ENCODE measurements at places on chromosomes 5 and 9. TPM values are rescaled to one million over a fixed set of nuclear protein-coding genes. Genes with fewer than 3 reads are reported as not detected.

DNA sequence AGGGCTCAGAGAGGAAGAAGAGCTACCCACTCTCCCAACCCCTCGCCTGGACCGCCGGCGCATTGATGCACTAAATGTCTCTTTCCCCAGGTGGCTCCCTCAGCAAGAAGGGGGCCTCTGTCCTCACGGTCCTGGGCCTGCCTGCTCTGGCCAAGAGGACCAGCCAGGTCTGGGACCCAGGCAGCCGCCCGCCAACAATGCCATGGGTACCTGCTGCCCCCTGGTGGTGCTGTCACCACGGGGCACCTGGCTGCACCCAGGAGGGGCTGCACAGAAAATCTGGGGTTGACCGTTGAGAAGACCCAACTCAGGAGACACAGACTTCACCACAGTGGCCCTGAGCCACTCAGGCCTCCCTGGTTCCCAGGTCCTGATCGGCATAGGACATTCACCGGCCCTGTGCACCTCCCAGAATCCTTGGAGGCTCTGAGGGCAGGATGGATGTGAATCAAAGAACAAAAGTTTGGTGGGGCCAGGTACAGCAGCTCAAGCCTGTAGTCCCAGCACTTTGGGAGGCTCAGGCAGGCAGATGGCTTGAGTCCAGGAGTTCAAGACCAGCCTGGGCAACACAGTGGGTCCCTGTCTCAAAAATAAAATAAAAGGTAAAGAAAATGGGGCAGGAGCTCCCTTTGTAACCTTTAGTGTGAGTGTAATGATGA, 2.4 kb upstream of the VAV2 start:
- peak; percentile 45 for DNase-seq
- H3K27ac ChIP-seq = no peak overlapping the region
- no peaks in the 10 kb centered on the region for H3K27me3 ChIP-seq
- no peak overlapping the region for H3K4me3 ChIP-seq

- H3K36me3 ChIP-seq = no peaks in the 10 kb centered on the region
- DNase-seq = no peak
- H3K4me1 ChIP-seq = no peaks in the 10 kb centered on the region
- H3K27me3 ChIP-seq = no peaks in the 10 kb centered on the region
Measured at GRCh38 chr9:135126451-135127187, 39.2 kb downstream of the OLFM1 start.

DNA sequence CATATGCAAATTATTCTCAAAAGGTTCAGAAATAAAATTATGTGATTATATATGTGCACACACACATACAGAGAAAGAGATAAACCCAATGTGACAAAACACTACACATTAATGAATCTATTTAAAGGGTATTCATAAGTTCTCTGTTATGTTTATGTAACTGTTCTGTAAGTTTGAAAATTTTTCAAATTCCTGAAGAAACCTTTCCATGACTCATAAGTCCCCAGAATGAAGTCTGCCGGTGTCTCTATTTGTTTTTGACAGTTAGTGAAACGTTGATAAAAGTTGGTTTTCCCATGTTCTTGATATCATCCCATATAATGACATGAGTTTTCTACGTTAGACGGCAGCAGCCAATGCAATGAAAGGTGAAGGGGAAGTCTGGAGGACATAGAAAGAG, 199.5 kb upstream of the PUM3 start:
- H3K36me3 ChIP-seq = no peaks in the 10 kb centered on the region
- H3K4me3 ChIP-seq = no peak overlapping the region
- no peaks in the 10 kb centered on the region for H3K4me1 ChIP-seq
- DNase-seq = no peak
- H3K27me3 ChIP-seq = no peaks in the 10 kb centered on the region
- H3K27ac ChIP-seq = no peak overlapping the region

DNA sequence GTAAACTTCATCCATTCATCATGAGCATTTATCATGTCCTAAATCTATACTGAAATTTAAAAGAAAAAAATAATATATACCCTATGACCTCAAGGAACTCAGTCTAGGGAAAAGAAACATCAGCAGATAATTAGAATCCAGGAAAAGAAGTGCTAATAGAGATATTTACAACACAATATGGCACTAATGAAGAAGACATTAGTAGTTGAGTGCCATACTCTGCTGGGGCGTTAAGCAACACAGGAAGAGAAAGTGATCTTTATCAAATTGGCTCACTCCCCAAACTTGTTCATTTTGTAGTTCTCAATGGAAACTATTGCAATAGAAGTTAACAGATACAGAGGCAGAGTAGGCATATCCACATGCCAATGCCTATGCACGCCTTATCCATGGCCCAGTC, 27.5 kb downstream of the GABRA6 start:
- no peak for DNase-seq
- no peak overlapping the region for H3K27ac ChIP-seq

DNA sequence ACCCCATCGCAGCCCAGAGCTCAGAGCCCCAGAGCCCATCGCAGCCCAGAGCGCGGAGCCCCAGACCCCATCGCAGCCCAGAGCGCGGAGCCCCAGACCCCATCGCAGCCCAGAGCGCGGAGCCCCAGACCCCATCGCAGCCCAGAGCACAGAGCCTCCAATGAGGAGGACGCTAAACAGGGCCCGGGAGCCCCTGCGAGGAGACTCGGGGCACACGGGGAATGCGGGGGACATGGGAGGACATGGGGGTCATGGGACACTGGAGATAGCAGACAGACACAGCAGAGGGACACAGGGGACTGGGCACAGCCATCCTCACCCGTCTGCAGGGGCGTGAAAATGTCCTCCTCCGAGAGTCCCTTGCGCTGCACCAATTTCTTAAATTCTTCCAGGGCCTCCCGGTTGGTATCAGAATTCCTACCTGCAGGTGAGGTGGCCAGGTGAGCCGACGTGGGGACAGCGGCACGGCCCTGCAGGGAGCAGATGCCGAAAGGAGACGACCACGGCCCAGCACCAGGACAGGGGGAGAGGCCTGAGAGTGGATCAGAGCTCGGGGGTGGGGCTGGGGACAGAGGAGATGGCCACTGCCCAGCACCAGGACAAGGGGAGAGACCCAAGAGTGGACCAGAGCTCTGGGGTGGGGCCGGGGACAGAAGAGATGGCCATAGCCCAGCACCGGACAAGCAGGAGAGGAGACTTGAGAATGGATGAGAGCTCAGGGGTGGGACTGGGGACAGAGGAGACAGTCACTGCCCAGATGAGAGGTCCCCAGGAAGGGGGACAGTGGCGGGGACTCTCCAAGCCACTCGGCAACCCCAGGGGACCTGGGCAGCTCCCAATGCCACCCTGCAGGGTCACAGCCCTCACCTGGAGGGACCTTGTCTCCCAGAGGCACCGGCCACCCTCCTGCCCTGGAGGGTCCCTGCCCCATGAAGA, 2.8 kb downstream of the OBP2B start:
- H3K27ac ChIP-seq = no peak overlapping the region
- H3K4me3 ChIP-seq = no peak overlapping the region
- no peak for DNase-seq
- H3K27me3 ChIP-seq = no peaks in the 10 kb centered on the region

DNA sequence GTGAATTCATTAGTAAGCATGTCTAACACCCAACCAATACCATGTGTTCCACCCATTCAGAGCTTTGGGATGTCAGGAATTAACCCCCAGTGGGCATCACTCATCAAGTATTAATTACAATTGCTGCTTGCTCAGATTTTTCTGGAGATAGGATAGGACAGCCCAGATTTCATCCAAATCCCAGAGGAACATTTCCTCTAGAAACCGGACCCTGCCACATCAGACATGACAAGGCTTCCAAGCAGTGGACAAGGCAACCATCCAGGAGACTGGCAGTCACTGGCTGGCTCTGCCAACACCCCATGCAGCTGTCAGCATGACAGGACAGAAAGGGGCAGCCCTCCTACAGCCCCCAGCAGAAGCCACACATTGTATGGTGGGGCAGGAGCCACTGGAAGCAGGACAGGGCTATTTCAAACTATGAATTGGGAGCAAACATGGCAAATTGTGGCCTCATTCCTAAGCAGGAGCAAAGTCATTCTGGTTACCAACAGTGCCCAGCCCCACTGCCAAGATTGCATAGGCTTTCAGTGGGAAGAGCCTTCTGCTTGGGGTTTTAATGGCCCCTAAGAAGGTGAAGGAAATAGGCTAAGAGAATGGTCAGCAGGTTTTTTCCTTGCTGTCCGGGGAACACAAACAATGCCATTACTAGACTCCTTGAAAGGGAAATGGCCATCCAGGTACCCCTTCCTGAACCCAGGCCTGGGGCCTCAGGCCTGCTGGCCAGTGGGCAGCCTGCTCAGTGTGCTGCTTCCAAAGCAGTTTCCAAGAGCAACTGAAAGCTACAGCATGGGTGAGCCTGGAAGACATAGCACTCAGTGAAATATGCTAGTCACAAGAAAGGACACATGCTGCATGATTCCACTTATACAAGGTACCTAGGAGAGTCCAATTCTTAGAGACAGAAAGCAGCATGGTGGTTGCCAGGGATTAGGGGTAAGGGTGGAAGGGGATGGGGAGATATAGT, 294.7 kb upstream of the SLC30A5 start:
- H3K4me3 ChIP-seq = no peak overlapping the region
- no peak for DNase-seq

- H3K27ac ChIP-seq = no peak overlapping the region
- H3K4me1 ChIP-seq = no peaks in the 10 kb centered on the region
- no peak overlapping the region for H3K4me3 ChIP-seq
- no peaks in the 10 kb centered on the region for H3K27me3 ChIP-seq
Measured at GRCh38 chr9:17863213-17863883, 284.5 kb downstream of the SH3GL2 start.

DNA sequence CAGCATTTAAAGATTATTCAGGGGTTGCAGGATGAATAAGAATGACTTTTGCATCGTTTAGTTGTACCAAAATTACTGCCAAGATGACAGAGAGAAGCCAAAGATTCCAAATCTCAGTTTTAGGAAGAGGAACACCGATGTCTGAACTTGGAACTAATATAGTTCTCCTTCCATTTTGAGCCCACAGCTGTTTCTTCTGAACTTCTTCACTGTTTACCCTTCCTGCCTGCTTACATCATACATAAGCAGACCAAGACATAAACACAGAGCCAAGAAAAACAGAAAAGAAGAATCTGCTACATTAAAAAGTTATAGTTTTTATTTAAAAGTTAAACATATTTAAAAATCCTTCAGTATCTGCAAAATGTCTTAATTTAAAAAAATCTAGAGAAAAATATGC, 146.9 kb upstream of the RAPGEF1 start:
- H3K4me1 ChIP-seq = no peaks in the 10 kb centered on the region
- DNase-seq = no peak
- peaks cover 10% of the 10 kb centered on the region for H3K36me3 ChIP-seq
- no peak overlapping the region for H3K27ac ChIP-seq

DNA sequence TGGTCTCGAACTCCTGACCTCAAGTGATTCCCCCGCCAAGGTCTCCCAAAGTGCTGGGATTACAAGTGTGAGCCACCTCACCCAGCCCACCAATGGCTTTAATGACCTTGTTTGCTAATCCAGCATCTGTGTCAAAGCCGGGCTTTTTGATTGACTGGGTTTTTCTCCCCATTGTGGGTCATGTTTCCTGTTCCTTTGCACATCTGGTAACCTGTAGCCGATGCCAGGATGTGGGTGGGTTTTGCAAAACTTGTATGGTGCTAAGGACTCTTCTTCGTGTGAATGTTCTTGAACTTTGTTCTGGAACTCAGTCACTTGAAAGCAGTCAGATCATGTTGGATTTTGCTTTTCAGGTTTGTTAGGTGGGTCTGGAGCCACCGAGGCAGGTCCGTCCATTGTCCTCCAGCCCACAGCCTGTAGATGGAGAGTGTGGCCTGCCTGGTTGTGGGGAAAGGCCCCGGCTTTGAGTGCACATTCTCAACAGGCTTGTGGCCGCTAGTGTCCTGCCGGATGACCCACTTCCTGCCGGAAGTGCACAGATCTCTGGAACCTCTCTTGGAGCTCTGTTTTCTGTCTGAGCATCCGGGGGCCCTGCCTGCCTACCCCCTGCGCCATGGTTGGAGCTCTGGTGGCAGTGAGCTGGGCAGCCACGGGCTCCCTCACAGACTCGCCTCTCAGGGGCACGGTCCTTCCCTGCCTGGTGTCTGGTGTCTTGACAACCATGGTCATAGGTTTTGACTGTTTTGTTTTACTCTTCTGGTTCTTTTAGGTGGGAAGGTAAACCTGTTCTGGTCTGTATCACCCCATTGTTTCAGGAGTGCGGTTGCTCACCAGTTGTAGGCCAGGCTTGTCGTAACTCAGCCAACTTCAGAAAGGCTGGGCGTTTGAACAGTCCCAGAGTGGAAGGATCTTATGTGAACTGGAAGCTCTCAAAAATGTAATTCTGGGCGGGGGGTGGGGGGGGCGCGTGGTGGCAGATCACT, 69.6 kb upstream of the CACNA1B start:
- peaks cover 32% of the 10 kb centered on the region for H3K36me3 ChIP-seq
- H3K27ac ChIP-seq = no peak overlapping the region
- no peak for DNase-seq
- no peaks in the 10 kb centered on the region for H3K27me3 ChIP-seq

DNA sequence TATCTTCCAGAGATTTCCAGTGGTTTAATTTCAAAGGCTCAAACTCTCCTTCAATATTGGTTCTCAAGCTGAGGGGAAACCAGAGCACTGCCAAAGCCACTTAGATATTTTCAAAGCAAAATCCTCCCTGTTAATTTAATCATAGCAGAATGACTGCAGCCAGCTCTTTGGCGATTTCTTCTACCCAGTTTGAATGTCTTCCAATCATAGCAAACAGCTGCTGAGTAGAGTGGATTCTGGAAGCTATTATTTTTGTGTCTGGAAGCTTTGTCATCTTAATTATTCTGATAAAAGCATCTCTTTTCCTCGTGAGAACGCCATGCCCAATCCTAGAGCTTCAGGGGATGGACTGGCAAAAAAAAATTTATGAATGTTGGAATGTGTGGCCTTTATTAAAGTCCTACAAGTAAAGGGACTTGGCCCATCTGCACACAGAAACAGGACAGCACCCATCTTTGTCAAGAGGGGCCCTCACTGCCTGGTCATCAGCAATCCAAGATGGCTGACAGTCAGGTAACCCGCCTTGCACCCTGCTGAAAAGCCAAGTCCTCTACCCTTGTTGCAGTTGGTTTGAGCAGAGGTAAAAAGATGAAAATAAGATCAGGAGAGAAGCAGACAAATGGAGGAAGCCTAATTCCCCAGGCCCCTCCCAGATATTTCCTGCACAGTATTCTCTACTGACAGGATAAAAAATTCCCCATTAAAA, 125.1 kb downstream of the SUSD1 start:
- no peaks in the 10 kb centered on the region for H3K36me3 ChIP-seq
- peaks cover 17% of the 10 kb centered on the region for H3K4me1 ChIP-seq
- H3K27me3 ChIP-seq = no peaks in the 10 kb centered on the region
- no peak overlapping the region for H3K27ac ChIP-seq
- no peak for DNase-seq
- H3K4me3 ChIP-seq = no peak overlapping the region

GRCh38 chr9:91334053-91334452, 27.7 kb downstream of the AUH start:
- no peaks in the 10 kb centered on the region for H3K36me3 ChIP-seq
- no peaks in the 10 kb centered on the region for H3K4me1 ChIP-seq
- H3K27ac ChIP-seq = no peak overlapping the region
- no peaks in the 10 kb centered on the region for H3K27me3 ChIP-seq
- no peak overlapping the region for H3K4me3 ChIP-seq

DNA sequence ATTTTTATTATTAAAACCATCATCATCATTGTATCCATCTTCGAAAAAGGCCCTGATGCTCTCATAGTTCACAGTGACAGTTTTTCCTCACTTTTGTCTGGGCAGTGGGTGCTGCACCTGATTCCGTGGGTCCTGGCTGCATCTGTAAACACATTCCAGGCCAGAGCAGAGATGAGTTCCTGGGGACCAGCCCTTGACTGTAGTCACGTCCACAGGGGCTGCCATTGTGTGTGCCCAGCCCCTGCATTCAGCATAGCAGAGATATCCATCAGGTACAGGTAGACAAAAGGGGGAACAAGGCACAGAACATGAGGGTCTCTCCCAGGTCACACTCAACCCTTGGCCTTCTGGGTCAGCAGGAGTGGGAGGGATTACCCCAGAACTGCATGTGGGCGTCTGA, 189.0 kb downstream of the NR3C1 start:
- no peaks in the 10 kb centered on the region for H3K4me1 ChIP-seq
- H3K27me3 ChIP-seq = no peaks in the 10 kb centered on the region
- no peak overlapping the region for H3K27ac ChIP-seq

The CEL gene
- total RNA-seq = 5.3 TPM

The KCNV2 gene
- total RNA-seq = not detected

Measured in thoracic aorta (tissue), 2 donors.